ENCODE measurements at places on chromosomes 2 and 18.
A peak's percentile ranks its signal among the peaks of the same experiment; 100 is the strongest.

- no peak for DNase-seq
These were observed 21.6 kb upstream of the AGFG1 start for GRCh38 chr2:227450311-227450841.

GRCh38 chr2:27264253-27264752, 1.5 kb upstream of the SLC30A3 start:
- no peak for DNase-seq

DNA sequence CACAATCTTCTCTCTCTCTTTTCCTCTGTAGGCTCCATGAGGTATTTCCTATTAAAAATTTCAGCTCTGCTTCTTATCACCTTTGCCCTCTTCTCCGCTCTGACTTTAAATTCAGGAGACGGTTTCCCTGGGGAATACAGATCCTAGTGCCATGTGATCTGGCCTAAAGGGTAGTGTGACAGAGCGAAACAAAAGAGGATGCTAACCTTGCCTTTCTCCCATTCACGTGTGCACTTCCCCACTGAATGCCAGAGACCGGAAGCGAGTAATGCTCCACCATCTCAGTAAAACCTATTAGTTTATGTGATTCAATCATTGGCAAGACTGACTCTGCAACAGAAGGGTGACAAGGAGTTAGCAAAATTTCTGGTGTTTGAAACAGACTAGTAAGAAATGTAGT, 358.3 kb downstream of the ZNF521 start:
- DNase-seq: no peak

GRCh38 chr2:238655974-238656722, 191.7 kb upstream of the TWIST2 start:
- no peak for DNase-seq

DNA sequence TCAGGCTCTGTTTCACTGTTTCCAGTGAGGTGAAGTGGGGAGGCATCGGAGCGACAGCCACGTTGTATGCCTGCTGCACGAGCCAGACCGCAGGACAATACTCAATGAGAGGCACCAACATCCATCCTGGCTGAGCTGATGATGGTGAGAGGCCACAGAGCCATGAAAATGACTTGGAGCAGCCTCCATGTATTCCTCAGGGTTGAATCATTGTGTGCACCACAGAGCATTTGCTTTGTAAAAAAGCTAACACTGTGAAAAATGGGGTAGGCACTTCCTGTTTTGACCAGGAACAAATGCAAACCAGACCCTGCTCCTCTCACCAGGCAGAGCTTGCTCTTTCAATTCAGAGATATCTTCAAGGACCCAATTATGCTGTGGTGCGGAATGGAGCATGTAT, 87.2 kb downstream of the LPIN1 start:
- DNase-seq: no peak

DNA sequence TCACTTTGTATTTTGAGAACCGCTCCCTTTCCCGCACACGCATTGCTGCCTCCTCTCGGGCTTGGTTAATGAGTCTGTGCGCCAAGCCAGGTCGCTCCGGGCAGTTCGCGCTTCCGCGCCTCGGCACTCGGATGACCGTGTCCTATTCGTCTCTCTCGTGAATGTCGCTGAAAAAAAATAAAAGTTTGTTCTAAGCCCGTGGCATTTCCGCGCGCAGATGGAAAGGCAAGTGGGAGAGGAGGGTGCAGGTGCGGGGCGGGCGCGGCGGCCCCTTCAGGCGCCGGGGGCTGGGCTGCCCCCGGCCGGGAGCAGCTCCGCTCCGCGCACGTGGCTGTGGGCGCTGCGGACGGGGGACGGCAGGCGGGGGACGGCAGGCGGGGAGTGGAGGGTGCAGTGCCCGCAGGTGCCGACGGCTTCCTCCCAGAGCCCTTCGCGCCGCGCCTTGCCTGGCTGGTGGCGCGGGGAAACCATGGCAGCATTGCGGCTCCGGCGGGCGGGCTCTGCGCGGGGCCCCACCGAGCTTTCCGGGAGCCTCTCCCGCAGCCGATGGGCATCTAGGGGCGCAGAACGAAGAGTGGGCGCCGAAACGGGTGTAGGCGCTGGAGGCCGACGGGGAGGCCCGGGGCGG, 159.6 kb upstream of the SIX2 start:
- no peak for DNase-seq

DNA sequence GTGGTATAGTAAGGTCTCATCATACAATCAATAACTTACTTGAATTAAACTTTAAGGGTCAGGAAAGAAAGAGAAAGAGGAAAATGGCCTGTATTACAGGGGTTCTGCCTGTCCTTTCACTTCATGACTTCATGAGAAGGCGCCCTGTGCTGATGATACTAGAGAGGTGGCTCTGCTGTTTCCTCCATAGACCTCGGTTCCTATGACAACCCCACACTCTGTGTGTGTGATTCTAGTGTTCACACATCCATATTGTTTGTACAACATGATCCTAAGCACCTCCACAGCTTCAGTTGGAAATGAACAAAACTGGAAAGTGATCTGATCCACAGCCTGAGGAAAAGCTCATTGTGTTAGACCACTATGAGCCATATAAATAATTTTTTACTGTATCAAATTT, 7.0 kb upstream of the REEP1 start:
- DNase-seq: no peak

DNA sequence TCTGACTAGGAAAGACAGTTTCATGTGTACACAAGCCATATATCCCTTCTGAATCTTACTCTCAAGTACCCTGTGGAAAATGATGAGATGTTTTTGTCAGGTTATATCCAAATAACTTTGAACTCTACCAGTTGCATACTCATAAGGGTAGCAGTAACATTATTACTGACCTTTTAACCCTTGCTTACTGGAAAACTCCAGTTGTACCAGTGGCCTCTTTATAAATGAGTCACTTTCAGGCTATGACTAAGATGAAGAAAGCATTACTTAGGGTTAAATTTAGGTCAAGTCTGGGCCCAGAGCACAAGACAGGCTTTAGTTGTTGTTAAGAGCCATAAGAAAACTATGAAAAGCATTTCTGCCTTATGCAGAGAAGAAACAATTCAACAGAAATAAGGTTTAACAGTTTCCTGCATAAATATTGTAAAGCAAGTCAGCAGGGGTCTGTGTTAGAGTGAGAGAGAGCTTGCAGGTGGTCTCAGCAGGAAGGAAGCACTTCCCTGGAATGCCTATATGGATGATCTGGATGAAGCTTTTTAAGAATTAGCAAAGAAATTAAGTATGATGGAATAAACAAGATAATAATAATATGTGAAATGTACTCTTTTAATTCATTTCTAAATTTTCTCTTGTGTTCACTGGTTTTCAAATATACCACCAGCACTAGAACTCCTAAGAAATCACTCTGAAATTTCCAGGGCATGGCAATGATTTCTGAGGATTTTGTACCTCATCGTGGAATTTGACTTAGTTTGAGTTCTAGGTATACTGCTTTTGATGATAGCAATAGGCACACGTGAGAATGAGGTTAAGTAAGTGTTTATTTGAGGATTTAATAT, 126.6 kb downstream of the UBE2E3 start:
- no peak for DNase-seq

DNA sequence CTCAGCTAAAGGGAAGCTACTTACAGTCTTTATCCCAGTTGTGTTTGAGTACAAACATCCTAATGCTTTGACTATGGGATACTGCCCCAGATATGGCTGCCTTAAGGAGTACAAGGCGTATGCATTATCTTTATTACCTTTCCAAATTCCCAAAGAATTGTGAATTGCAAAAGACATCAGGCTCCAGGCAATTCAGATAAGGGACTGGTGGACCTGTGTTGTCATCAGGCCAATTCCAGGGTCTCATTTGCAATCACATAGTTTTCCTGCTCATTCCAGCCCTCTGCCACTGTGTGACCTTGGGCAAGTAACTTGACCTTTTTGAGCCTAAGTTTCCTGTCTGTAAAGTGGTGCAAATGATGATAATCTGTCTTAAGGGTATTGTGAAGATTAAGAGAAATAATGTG, 137.5 kb downstream of the FMNL2 start:
- no peak for DNase-seq

DNA sequence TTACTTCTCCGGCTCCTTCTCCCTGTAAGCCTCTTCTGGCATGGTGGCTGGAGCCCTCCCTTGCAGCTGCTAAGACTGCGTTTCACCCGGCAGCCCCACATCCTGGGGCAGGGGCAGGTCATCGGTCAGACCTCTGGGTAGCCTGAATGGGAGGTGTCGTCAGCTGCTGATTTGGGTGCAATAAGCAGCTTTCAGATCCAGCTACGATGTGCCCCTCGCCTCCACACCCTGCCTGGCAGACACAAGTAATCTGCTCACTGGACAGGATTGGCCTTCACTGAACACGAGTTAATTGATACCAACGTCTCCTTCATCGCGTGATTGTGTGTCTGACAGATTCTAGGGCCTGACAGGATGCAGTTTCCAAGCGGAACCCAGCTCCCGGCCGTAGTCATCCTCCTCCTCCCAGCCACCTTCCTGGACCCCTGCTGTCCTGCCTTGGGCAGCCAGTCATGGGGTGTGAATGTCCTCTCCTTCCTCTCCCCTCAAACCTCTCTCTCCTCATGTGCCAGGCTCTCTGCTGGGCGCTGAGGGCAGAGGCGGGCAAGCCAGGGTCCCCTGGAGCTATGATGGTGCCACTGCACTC, 18.9 kb upstream of the PDIA6 start:
- no peak for DNase-seq

GRCh38 chr18:51053814-51054213, 23.8 kb downstream of the SMAD4 start:
- DNase-seq: no peak

DNA sequence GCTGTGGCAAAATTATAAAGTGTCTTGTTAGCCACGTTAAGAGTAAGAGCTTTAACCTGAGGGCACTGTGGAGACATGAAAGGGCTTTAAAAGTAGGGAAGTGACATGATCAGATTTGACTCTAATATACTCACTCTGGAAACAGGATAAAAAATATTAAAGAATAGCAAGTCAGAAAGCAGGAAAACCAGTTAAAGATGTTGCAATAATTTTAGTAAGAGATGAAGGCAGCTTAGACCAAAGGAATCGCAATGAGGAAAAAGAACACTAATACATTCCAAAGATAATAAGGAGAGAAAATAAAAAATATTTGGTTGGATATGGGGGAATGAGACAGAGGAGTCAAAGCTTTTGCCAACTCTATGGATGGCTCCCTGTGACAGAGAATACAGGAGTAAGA, 183.8 kb downstream of the DYM start:
- DNase-seq: no peak

DNA sequence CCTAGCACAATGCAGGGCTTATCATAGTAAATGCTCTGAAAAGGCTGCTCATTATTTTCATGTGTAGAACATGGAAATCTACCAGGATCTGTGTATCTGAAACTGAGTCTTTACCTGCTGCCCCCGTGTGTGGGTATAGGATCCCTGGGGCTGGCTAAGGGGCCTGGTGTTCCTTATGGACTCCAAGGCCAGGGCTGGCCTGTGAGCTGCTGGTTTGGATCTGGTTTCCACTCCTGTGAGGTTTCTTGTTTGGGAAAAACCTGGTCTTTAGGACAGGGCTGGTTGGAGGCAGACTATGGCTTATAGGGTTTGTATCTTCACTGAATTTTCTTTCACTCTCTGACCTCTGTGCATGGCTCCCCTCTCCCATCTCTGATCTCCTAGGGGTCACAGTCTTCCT, 80.8 kb downstream of the DYSF start:
- DNase-seq: no peak

DNA sequence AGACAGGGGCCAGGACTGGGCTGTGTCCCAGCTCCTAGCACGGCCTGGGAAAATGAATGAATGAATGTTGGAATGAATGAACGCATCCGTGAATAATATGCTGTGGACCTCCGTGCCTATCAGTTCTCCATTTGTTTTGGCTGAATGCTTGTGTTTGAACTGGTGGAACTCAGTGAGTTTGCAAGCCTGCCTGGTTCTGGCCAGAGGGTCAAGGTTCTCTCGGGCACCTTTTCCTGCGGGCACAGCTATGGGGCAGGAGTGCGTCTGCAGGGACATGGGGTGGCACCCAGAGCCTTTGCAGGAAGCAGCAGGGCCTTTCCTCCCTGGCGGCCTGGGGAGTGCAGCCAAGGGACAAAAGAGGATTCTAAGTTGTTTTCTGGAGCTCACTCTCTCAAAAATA, 17.6 kb upstream of the PDIA6 start:
- DNase-seq: no peak

DNA sequence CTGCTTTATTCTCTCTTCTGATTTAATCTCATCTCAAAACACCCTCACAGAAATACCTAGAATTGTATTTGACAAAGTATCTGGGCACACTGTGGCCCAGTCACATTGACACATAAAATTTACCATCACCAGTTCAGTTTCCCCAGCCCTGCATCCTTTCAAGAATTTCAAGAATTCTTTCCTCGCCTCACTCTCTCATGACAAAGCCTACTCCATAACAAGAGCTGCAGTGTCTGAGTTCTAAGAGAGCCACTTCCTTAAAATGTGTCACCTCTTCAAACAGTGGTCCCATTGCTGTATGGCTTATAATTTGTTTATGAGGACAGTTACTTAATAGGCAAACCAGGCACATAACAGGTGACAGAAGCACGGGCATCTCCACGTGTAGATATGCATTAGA, 90.9 kb upstream of the STK39 start:
- DNase-seq: no peak

- DNase-seq: no peak
These were observed 35.6 kb upstream of the RNF125 start for GRCh38 chr18:31983020-31983419.

- no peak for DNase-seq
These were observed 72.0 kb downstream of the ARMC9 start for GRCh38 chr2:231270221-231271114.

DNA sequence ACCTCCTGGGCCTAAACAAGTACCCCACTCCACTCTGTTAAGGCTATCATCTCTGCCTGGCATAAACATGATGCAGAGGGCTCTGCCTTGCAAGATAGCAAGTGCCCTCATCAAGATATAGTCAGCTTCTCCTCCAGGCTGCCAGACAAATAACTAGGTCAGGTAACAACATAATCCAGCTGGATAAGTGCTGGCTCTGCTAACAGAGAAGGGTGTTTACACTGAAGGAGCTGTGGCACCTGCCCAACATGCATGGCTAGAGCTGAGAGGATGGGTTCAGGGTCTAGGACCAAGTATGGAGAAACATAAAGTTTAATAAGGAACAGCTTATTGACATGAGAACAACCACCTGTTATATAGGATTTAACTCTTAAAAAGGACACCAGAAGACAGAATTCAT, 42.8 kb downstream of the DLGAP1 start:
- DNase-seq: no peak

DNA sequence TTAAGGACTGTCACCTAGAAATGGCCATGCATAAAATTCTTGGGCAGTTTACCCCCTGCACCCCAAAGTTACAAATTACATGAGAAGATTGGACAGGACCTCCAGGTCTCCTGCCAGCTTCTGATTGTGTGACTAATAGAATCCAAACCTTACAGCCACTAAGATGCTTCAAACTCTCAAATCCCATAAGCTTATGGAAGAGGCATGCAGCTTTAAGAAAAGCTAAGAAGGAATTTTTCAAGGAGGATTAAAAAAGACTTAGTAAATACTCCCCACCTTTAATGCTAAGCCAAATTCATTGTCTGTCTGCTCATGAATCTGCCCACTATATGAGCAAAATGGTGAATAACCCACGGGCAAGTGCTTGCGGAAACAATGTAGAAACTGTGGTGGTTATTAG, 86.3 kb downstream of the MAIP1 start:
- DNase-seq: no peak

GRCh38 chr2:199985625-199986207, 30.3 kb downstream of the MAIP1 start:
- DNase-seq: peak; percentile 24

- DNase-seq: no peak
These were observed 51.9 kb downstream of the EFEMP1 start for GRCh38 chr2:55871637-55872036.

GRCh38 chr2:142180820-142181533, 50.2 kb upstream of the LRP1B start:
- no peak for DNase-seq

Data from T-helper 9 cell (primary cell).